Bronchial smooth muscle cell (primary cell): ENCODE measurements at places on chromosomes 3 and 15. TPM values are rescaled to one million over a fixed set of nuclear protein-coding genes. Genes with fewer than 3 reads are reported as not detected.

BRK1 gene
- 131 and 142 TPM in 2 replicates for total RNA-seq

KLHL40 gene
- total RNA-seq, result 0.09 TPM in 1 of 2 replicates, not detected in the other

FAN1 gene
- 14.9 and 15.4 TPM in 2 replicates for total RNA-seq

SI gene
- not detected in 2 replicates for total RNA-seq

VGLL3 gene
- total RNA-seq, result 6.2 and 10.9 TPM in 2 replicates

LRRC34 gene
- total RNA-seq, result 0.86 and 1.7 TPM in 2 replicates

MASP1 gene
- total RNA-seq, result 10.1 and 15.3 TPM in 2 replicates

SLC51A gene
- not detected in 2 replicates for total RNA-seq

IMPG2 gene
- total RNA-seq, result 0.32 and 0.86 TPM in 2 replicates

PAQR5 gene
- total RNA-seq, result 2.8 and 2.9 TPM in 2 replicates

GRIP2 gene
- total RNA-seq, result 0.09 and 0.79 TPM in 2 replicates

UBAP1L gene
- total RNA-seq, result 0.95 and 1.5 TPM in 2 replicates

CCR1 gene
- total RNA-seq, result 0.63 and 1.5 TPM in 2 replicates

GOLGA8J gene
- total RNA-seq, result 0.09 TPM in 1 of 2 replicates, not detected in the other

EXD1 gene
- under 0.01 TPM in 1 of 2 replicates, not detected in the other for total RNA-seq

SLC15A2 gene
- under 0.01 and 0.43 TPM in 2 replicates for total RNA-seq

RAD51 gene
- total RNA-seq, result 1.4 TPM in 2 replicates

HESX1 gene
- total RNA-seq, result 0.34 and 0.79 TPM in 2 replicates

ARRDC4 gene
- total RNA-seq, result 6.3 and 7.7 TPM in 2 replicates

HTR3E gene
- total RNA-seq, result not detected in 2 replicates

PLSCR2 gene
- 0.32 TPM in 1 of 2 replicates, not detected in the other for total RNA-seq

SRP14 gene
- total RNA-seq, result 216 and 259 TPM in 2 replicates

GLDN gene
- 47.8 and 90.2 TPM in 2 replicates for total RNA-seq

ANKRD63 gene
- not detected in 2 replicates for total RNA-seq

COL6A5 gene
- not detected in 2 replicates for total RNA-seq
